ENCODE measurements at places on chromosomes 13 and 19. TPM values are rescaled to one million over a fixed set of nuclear protein-coding genes. Genes with fewer than 3 reads are reported as not detected.

Gene KMT5C
- total RNA-seq, result 8.9 TPM

Gene TMEM38A
- 129 TPM for total RNA-seq

Gene ZNF382
- 15.1 TPM for total RNA-seq

Gene HRC
- total RNA-seq, result 78.3 TPM

Gene UBE2L5
- not detected for total RNA-seq

Gene KIR3DL2
- not detected for total RNA-seq

Gene GZMM
- not detected for total RNA-seq

Gene MRPL54
- 34.4 TPM for total RNA-seq

Gene GPR12
- total RNA-seq, result not detected

Gene FGF22
- total RNA-seq, result not detected

Gene ZFP28
- total RNA-seq, result 5.7 TPM

Gene ZNF28
- 3.1 TPM for total RNA-seq

Gene SIGLEC8
- total RNA-seq, result 0.52 TPM
